ENCODE measurements at places on chromosomes 3 and 15.
A peak's percentile ranks its signal among the peaks of the same experiment; 100 is the strongest.

GRCh38 chr3:190155752-190156151 lies 35.1 kb upstream of the P3H2 start:
- DNase-seq, result no peak

DNA sequence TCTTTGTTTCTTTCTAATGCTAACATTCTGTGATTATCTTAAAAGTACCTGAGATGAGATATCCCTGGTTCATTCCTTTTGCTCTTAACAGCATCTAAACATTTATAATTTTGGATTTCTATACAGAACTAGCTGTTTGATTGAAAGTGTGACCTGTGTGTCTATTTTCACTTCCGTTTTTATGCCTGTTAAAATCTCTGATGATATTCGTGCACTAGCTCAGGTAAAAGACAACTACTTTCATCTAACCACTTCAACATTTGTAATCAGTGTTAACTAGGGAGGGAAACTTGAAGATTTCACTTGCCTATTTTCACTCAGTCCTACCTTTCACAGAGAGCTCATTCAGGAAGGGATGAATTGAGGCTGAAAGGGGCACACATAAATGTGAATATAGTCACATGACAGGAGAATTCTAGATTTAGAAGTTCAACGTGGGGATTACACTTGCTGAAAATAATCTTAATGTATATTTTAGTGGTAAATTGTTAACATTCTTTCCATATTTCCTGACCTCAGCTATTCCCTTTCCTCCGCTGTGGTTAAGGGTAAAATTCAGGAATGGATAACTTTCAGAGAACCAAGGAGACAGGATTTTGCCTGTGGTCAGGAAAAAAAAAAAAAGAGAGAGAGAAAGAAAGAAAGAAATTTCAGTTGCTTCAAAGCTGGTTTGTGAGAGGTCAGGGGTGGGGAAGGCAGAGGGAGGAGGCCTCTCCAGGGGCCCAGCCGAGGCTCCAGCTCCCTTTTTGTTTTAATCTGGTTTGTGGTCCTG lies 159.8 kb upstream of the TSC22D2 start:
- DNase-seq, result no peak

DNA sequence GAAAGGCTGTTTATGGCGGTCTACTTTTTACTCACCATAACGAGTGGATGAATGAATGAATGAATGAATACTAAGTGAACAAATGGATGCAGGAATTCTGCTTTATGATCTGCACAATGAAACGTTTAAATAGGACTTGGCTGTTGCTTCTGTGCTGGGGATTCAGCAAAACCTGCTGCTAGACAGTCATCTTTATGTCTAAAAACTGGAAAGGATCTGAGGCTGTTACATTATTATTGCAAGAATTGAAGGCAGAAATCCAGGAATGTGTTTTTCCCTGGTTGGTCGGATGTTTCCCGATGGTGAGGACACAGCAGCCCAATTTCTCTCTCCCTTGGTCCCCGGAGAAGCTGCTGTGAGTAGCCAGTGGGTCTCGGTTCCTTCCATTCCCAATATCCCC lies 94.2 kb downstream of the GABRG3 start:
- DNase-seq, result no peak

DNA sequence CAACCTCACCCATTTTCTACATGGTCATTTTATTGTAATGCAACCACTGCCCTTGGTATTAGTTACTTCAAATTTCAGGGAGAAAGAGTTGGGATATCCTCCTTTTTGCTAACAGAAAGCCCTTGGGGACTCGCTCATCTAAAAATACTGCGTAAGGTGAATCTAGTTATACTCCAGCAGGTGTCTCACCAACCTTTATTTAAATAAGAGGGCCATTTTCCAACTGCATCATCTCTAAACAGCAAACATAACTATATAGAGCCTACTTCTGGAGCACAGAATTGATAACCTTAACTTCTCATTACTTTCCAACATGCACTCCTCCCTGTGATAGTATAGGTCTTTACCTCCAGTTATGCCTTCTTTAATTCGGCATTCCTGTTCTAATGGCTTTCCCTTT lies 77.5 kb downstream of the TBL1XR1 start:
- no peak for DNase-seq

GRCh38 chr3:45194791-45195190 lies 31.3 kb downstream of the TMEM158 start:
- DNase-seq, result no peak

GRCh38 chr3:39467394-39468107 lies at the start of gene MOBP:
Gene MOBP (plus strand): TSS chr3:39467680. CDS start chr3:39502070, 34,390 bp downstream.
- no peak for DNase-seq

DNA sequence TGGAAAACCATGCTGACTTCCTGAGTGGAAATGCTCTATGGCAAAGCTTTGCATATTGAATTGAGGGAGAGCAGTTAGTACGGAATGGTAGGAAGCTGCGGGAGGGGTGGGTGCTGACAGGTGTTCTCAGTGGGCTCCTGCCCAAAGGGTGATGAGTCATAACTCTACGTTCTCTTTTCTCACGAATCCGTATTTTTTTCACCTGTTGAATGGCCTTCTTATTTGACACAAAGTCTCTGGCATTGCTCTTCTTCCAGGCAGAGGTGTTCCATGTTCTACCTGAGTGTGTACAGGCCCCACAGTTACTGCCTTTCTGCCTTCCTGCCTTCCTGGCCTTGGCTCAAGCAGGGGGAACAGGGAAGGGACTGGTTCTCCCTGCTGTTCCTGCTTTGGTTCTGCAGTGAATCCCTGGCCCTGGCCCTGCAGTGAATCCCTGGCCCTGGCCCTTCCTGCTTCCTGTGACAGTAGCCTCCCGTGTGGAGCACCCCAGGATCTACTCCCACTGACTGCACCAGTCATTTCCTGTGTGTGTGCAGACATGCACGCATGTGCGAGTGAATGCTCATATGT lies 31.9 kb downstream of the TRAK1 start:
- no peak for DNase-seq

DNA sequence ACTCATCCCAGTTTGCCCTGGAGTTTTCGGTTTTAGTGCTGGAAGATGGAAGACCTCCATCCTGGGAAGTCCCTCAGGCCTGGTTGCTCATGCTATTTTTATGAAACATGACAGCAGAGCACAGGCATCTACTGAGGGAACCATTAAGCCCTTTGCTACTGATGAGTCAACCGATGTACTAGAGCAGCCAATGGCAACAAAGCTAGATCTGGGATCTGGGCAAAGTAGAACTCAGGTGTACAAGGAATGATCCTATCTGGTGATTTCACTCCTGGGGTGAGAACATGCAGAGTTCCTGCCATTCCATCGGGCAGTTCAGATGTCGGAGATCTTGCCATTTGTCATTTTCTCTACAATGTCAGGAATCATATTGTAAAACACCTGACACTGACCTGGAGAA lies 166.2 kb upstream of the NSMCE3 start:
- no peak for DNase-seq

DNA sequence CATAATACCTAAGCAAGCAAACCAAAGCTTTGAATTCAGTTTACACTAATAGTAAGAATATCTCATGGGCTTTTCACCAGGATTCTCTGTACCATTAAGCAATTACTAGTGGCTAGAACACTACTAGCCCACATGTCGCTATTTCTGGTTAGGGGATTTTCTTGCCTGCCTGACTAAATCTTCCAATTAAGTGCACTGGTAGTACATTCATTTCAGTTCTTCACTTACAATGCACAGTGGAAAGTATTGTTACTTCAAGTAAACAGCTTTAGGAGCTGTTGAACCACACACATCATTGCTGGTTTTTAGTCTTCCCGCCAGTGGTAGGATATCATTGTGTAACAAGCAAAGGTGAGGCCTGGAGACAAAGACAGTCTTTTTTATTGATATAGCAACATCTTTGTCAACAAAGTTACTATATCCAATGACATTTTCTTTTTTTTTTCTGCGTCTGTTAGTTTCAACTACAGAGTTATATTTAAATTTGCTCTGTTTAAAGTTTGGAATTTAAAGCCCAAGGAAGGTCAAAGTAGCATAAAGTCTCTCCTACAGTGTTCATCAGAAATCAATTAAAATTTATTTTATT lies 826.8 kb upstream of the NR2F2 start:
- DNase-seq, result no peak

- DNase-seq, result peak; percentile 17
Observed at GRCh38 chr3:124928333-124929202, 6.0 kb downstream of the MUC13 start.

DNA sequence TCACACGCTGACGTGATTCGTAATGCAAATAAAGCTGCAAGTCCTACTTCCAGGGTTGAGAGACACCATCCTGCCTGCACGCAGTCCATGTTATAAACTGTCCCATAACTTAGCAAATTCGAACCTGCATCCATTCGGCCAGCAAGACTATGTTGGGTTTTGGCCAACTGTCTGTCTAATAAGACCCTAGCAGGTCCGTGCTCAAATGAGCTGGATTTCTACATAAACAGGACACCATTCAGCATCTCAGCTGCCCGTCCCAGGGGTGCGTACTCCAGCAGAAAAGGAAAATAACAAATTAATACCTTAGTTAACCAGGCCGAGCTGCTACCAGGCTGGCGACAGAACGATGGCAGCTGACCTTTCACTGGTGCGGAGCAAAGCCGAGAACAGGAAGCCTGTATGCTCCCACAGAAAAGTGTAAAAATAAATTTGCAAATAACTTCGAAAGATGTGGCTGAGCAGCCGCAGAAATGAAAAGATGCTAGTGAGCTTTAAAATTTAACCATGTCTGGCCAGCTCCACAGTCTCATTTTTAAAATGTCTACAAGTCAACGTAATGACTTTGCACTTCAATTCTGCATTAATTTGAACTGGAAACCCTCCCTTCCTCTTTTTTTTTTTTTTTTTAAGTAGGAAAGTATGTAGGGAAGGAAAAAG lies 97.1 kb upstream of the SNRPA1 start:
- no peak for DNase-seq

DNA sequence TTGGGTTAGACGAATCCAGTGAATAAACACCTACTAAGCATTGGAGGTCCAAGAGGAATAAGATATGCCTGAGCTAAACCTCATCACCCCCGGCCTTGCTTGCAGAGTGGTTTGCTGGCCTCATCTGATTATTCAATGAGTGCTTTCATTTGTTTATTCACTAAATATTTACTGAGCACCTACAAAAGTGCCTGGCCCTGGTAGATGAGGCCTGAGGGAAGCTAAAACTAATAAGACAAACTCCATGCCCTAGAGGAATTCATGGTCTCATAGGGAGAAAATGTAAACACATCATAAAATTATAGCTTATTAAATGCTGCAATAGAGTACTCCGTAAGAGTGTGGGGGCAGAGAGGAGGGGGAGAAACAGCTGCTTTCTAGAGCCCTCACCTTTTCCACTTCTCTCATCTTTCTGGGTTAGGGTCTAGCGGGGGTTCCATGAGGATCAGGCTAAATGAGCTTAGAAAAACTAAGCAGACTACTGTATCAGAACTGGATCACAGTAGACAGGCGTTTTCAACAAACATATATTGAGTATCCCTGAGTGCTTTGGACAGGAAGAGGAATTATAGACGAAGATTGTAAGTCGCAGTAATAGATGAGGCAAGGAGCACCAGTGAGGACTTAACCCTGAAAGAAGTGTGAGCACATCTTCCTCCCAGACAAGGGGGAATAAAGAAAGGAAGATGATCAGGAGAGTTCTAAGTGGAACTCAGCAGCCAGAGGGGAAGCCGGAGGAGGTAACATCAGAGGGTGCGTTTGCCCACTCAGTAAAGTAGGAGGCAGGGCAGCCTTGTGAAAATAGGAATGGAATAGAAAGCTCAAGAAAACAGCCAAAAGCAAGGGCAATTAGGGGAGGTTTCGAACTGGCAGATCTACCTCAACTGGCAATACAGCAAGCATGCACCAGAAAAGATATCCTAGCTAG lies 31.5 kb upstream of the LAMP3 start:
- no peak for DNase-seq

GRCh38 chr3:31402117-31402516 lies 130.6 kb upstream of the STT3B start:
- DNase-seq, result no peak

- DNase-seq, result no peak
Observed at GRCh38 chr3:43753741-43754715, 63.3 kb downstream of the ABHD5 start.

- no peak for DNase-seq
Observed at GRCh38 chr15:63586790-63587189, 10.4 kb upstream of the FBXL22 start.

GRCh38 chr15:40463886-40464545 lies 6.8 kb upstream of the CHST14 start:
- no peak for DNase-seq

DNA sequence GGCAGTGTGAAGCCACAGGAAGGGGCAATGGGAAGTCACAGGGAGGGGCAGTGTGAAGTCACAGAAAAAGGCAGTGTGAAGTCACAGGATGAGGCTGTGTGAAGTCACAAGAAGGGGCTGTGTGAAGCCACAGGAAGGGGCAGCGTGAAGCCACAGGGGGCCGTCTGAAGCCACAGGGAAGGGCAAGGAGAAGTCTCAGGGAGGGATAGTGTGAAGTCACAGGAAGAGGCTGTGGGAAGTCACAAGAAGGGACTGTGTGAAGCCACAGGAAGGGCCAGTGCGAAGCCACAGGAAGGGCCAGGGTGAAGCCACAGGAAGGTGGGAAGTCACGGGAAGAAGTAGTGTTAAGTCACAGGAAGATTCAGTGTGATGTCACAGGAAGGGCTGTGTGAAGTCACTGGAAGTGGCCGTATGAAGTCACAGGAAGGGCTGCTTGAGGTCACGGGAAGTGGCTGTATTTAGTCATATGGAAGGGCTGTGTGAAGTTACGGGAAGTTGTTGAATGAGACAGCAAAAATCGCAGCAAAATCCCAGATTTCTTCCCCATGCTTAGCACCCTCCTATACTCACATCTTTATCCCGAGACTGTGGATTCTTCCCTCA lies 38.6 kb downstream of the GASK1A start:
- DNase-seq, result no peak

DNA sequence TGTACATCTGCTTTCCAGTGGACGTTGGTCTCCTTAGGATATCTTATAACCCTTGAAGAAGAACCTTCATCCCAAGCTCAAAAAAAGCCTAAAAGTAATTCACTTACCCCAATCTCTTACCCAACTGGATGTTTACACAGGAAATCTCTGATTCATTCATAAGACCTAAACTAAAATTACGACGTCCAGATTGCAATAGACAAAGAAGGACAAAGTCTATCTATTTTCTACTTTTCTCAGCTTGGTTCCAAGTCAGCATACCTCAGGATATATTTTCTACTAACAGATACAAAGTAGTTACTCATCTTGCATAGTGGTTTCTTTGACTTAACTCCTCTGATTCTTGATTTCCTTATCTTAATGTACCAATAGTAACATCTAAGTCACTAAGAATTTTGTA lies 669.9 kb downstream of the OTOL1 start:
- DNase-seq, result no peak

DNA sequence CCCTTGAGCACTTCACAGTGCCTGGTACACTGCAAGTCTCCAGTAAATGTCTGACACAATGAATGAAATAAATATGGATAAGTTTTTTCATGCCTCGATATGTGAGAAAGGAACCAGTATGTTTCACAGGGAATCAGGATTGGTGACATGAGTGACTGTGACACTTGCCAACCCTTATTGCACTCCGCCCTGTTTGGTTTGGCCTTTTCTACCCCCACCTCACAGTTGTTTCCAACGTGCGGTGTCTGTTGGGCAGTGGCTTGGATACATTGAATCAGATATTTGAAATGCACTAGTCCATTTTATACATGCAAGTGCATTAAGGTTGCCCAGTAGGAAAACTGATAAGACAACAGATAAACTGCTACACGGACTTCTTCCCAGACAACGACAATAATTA lies 2.0 kb downstream of the NPHP3 start:
- no peak for DNase-seq

- no peak for DNase-seq
Observed at GRCh38 chr3:47579875-47580274, 1.2 kb upstream of the CSPG5 start.
